ENCODE measurements at places on chromosomes 7 and 10. TPM values are rescaled to one million over a fixed set of nuclear protein-coding genes. Genes with fewer than 3 reads are reported as not detected.

The HOXA2 gene
- total RNA-seq = 4.7 TPM

DNA sequence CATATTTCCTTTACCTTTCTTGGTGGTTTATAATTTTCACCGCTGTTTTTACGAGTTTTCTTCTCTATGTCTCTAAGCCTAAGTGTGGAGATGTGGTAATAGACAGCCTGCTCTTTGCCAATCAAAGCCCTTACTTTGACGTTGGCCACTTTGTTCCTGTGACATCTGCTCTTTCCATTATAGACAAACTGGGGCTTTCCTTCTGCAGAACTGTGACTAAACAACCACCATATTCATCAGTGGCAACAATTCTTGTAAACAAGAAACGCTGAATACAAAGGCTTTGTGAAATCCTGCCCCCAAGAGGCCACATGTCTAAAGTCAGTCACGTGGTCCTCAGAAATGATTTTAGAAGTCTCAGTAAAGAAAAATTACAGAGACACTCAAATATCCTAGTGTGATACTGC, 59.6 kb upstream of the CAPZA2 start:
- DNase-seq = no peak

DNA sequence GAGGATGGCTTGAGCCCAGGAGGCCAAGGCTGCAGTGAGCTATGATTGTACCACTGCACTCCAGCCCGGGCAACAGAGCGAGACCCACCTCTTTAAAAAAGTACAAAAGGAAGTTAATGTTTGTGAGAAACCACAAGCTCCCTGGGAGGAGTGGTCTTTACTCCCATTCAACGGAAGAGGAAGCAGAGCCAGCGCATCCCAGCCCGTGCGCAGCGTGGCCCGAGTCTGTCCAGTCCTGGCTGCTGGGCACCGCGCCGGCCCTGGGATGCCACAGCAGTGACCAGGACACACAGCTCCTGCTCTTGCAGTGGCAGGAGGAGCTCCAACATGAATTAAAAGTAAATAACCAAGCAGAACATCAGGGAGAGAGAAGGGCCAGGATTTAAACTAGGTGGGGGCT, 68.4 kb downstream of the ELFN1 start:
- DNase-seq = no peak

DNA sequence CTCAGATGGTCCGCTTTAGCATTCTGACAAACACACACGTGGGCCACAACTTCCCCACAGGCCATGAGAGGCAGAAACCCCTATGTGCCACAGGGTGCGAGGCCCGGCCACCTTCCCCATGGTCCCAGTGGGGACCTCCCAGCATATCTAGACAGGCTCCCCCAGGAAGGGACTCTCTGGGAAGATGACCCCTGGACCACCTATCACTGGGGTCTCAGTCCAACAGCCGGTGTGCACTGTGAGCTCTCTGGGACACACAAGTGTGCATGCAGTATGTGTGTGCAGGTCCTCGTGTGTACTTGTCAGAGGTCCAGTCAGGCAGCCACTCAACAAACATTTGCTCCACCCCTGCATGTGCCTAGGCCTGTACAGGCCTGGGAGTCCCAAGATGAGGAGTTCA, 18.7 kb downstream of the GRID1 start:
- DNase-seq = no peak

The CPXM2 gene
- 8.2 TPM for total RNA-seq

GRCh38 chr7:133401225-133401624, 148.3 kb downstream of the EXOC4 start:
- no peak for DNase-seq

DNA sequence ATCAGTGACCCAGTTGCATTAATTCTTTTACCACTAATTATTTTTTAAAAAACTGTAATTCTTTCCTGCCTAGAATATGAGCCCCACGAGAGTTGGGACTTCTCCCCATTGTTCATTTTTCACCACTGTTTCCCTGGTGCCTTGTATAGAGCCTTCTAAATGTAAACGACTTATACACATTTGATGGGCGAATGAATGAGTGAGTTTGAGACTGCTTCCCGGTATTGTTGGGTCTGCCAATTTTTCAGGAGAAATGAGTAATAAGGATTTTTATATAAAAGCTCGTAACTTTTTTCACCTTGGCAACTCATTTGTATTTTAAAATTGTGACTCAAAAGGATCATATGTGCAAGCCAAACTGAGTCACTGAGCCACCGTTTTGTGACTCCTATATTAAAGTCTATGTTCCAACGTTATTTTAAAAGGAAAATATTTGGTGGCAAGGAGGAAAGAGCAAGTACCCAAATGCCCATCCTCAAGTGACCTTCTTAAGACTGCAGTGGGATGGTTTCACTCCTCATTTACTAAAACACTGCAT, 621.3 kb downstream of the KCNMA1 start:
- no peak for DNase-seq

DNA sequence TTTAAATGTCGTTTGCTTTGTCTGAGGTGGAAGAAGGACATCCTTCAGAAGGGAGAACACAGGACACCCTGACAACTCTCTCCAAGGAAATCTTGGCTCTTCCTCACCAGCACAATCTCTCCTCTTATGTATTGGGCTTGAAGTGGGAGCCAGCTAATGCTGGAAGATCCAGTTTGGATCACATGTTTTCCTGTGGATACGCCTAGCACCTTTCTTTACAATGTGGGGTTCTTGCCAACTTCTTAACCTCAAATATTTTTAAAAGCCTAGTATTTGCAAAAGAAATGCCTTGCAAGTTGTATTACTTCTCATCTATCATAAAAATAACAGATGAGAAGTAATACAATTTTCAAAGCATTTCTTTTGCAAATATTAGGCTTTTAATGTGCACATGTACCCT, 76.4 kb downstream of the FRMD4A start:
- DNase-seq = no peak

The GHRHR gene
- not detected for total RNA-seq

DNA sequence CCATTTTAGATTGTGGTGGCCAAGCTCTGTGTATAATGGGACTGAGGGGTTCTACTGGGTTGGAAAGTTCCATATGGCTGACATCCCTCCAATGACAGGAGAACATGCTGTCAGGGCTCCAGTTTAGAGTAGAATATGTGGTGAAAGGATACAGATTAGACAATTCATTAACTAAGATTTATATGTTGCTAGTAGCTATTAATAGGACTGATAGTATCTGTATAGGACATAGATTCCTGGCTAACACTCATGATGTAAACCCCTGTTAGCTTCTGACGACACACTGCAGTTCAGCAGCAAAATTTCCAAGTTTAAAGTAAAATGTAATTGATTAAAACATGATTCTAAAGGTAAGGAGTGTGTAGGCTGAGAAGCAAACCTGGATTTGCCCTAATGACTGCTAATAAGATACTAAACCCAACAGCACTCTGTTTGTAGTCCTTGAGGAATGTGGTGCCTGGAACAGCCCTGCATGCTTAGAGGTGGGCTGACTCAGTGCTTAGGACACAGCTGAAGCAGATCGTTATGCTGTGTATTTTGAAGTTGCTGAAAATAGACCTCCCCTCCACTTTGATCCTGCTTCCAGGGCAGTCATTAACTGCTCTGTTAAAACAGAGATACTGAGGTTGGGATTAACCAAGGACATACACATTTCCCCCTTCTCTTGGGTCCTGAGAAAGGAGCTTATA, 1129.6 kb downstream of the SORCS3 start:
- no peak for DNase-seq

The DOCK1 gene
- 112 TPM for total RNA-seq

- no peak for DNase-seq
Measured at GRCh38 chr10:13970236-13970956, 360.3 kb downstream of the FRMD4A start.

DNA sequence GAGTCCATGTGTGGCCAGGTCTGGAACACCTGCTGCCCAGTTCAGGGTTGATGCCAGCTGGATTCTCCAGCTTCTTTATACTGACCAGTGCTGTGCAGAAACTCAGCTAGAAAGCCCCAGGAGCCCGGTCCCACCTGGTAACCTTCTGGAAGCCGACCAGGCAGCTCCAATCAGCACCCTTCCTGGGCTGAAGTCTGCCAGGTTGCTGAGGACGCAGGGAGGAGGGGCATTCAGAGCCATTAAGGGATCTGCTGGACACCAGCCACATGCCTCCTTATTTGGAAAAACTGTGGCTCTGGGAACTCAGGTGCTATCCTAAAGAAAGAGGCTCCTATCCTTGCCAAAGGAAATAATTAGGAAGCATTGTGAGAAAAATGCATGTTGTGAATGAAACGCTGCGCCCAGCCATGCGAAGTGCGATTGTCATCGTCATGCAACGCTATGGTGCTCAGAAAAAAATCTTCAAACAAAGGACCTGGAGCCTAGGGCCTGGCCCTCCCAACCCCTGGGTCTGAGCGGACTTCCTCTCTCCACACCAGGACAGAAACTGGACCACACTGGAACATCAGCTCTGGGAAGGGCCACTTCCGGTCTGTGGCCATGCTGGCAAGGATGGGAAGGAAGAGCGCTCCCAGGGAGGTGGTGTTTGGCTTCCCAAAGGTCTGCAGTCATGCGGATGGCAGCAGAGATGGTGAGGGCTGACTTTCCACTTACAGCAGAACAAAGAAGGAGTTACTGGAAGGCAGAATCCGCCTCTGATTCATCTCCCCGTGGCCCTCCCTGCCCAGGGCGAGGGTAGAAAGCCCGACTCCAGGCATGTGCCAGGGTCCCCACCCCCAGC, 90.1 kb downstream of the FAM53B start:
- DNase-seq = no peak

DNA sequence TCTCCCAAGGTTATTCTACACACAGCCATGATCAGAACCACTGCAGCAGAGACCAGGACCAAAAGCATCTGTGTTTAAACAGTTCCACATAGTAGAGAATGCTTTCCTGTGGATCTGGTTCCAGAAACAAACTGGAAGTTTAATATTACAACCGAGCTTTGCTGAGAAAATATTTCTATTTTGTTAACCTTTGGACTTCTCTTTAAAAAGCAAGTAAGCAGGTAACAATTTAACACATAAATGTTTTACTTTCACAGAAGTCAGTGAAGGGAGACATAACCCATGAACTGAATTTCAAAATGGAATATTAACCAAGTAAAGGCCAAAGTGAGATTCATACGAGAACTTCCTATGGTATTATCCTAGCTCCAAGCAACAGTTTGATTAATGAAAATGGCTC, 98.6 kb upstream of the PHYHIPL start:
- no peak for DNase-seq

The ZNF425 gene
- total RNA-seq = 1.7 TPM

GRCh38 chr7:27108390-27109127, 6.1 kb upstream of the HOXA2 start:
- DNase-seq = no peak

GRCh38 chr10:11687357-11687771, 54.8 kb upstream of the ECHDC3 start:
- no peak for DNase-seq

DNA sequence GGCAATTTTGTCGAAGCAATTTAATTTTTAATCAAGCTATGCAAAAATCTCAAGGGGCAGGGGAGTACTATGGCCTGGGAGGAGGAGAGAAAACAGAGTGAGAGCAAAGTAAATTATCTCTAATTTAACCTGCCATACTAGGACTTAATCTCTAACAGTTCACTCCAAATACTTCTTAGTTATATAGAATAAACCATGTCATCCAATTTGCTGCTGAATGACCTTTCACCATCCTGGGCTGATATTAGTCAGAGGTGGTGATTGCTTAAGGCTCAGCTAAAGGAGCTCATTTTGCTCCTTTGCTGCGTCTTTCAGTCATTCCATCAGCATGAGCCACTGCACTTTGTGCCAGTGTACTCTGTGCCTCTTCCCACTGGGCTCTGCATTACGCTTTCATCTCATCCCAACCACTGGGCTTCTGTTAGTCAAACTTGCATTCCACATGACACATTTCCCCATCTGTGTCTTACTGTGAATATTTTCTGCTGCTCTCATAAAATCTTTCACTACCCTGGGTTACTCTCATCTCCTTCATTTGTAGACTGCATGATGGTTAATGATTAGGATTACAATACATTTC, 84.3 kb downstream of the CD36 start:
- DNase-seq = peak; percentile 46

- no peak for DNase-seq
Measured at GRCh38 chr10:9198611-9199010, 1144.1 kb downstream of the GATA3 start.

The SHH gene
- total RNA-seq = 2.5 TPM

DNA sequence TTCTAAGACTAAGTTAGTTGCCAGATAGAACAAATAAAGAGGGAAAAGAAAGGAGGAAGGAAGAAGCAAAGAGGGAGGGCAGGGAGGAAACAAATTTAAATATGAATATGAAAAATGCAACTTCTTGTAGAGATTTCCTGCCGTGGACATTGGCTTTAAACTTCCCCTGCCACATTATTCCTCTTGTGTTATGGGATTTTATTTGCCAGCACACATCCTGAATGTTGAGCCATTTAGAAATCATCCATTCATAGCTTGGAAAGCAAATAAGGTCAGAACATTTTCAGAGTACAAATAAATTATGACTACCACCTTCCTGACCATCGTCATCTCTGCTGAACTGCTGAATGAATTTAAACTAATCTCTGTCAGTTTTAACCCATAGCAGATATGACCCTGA, 911.9 kb upstream of the LRRN3 start:
- DNase-seq = no peak

The ARHGEF35 gene
- total RNA-seq = 18.9 TPM

GRCh38 chr10:14820010-14820774, 17.6 kb downstream of the CDNF start:
- DNase-seq = no peak

The GFRA1 gene
- 20.1 TPM for total RNA-seq

DNA sequence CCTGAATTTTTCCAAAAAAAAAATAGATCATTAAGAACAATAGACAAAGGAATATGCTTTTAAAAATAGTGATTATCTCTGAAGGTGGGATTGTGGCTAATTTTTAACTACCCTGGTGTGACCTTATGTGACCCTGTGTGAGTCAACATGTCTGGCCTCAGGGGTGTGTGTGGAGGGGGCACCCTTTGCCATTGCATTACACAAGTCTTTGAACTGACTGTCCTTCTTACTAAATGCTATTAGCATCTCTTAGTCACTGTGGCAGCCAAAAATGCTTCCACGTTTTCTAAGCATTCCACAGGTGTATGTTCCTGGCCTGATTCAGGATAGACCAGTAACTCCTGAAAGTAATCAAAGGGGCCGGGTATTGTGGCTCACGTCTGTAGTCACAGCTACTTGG, 175.4 kb downstream of the MGMT start:
- DNase-seq = no peak

- no peak for DNase-seq
Measured at GRCh38 chr10:132957981-132958882, 15.9 kb upstream of the CFAP46 start.

The ZNF12 gene
- total RNA-seq = 32.2 TPM

DNA sequence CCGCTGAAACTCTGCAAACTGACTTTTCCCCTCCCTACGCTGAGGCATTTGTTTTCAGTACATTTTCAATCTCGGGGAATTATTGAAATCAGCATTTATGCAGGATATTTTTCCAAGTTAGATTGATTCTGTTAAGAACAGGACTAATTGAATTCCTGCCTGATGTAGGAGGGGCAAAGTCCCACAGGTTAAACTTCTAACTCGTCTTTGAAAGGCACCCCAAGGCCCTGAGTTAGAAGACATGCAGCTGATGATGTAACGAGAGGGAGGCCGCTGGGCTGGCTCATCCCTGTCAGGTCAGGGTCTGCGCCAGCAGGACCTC, 253.1 kb downstream of the CELF2 start:
- no peak for DNase-seq

- no peak for DNase-seq
Measured at GRCh38 chr7:131124867-131125266, 202.8 kb upstream of the MKLN1 start.

Data from Peyer's patch (tissue), 4 donors.